Fibroblast of the aortic adventitia (primary cell): ENCODE measurements at places on chromosomes 4 and X. TPM values are rescaled to one million over a fixed set of nuclear protein-coding genes. Genes with fewer than 3 reads are reported as not detected.

- DNase-seq, result peak; percentile 54
Measured at GRCh38 chr4:7967501-7968261, 28.0 kb upstream of the AFAP1 start.

The CT55 gene
- not detected in 2 replicates for total RNA-seq

DNA sequence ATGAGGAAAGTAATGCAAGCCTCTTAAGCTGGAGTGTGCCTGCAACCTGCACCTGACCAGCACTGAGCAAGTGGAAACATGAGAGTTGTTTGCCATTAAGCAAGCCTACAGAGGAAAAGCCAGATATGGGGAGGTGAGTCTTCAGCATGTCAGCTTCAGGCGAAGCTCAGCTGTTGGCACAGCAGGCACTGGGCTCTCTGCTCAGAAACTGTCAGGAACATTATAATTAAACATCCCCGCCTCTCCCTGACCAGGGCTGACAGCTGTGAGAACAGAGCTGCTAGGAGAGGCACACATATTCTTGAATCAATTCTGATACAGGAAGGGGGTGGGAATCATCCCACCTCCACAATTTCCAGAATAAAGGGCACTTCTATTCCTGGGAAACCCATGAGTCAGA, 19.0 kb upstream of the DCX start:
- DNase-seq, result no peak

The FGA gene
- not detected in 2 replicates for total RNA-seq

GRCh38 chr4:138609943-138610350, 367.8 kb upstream of the SLC7A11 start:
- peak; percentile 97 for DNase-seq

DNA sequence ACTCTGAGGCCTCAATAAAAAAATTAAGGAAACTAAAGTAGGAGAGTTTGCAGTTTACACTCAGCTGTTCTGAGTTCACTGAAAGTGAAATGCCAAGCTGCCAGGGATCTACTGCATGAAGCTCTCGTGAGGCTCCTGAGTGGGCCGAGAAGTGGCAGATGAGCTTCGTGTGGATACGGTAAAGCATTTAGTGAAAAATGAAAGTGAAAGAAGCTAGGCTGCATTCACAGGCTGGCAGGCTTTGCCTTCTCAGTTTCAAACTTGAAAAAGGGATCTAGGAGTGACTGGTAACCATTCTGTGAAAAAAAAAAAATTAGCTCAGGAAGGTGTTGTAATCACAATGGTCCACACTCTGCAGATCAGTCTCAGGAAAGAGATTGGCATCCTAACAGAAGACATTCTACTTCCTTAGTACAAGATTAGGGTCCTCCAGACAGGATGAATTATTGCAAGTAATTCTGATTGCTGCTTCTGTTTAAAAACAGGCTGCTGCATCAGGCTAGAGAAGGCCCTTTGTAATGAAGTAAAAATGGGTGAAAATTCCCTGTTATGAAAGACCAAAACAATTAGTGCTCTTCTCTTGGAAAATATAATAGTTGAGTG, 679.9 kb downstream of the RPA4 start:
- DNase-seq, result peak; percentile 72

- peak; percentile 39 for DNase-seq
Measured at GRCh38 chr4:32624943-32625603, 1904.9 kb downstream of the PCDH7 start.

DNA sequence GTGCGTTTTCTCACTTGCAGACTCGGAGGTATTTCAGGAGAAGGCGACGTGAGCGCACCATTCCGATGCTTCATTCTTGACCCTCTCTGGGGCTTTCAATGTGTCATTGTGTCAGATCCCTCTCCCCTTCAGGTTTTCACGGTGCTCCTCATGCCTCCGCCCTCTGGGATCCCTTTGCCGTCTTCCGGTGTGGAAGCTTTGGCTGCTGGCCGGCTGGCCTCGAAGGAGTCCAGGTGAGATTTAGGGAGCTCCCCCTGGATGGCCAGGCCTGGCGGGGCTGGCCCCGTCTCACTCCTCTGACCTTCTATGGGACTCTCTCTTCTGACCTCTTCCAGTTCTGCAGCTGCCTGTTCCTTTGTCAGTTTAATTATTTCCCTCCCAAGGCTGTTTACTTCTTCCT, 12.9 kb downstream of the SOD3 start:
- no peak for DNase-seq

DNA sequence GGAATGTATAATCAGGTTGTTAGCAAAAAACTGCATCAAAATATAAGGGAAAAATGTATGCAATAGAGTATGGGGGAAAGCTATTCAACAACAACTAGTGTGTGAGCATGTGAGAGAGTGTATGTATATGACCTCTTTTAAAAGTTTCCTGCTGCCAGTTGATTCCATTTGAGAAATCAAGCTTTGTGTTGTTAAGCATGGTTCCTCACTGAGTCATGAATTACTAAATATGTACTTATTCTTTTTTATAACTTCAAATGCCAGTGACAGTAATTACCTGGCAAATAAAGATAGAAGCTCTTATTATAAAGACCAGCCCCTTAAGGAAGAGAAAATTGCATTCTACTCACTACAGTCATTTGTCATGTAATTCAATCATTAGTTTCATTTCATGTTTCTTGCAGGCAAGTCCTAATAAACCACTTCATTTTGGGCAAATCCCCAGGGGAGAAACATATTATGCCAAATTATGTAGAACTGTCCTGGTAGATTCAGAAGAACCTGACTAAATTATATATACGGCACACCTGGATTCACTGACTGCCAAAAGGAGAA, 19.2 kb downstream of the RASGEF1B start:
- no peak for DNase-seq

DNA sequence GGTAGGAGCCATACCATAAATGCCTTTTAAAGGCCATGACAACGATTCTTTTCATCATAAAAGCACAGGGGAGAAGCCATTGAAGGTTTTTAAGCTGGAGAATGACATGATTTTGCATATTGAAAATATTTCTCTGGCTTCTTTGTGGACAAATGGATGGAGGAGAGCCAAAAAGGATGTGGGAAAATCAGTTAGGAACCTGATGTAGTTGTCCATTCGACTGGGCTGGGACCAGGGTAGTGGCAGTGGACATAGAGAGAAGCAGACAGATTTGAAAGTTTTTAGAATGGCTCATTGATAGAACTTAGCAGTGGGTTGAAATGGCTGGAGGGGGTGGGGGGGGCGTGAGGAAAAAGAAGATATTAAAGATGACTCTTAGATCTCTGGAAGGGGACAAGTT, 19.7 kb upstream of the MSN start:
- no peak for DNase-seq

GRCh38 chr4:25569716-25570115, 85.9 kb upstream of the SLC34A2 start:
- no peak for DNase-seq

DNA sequence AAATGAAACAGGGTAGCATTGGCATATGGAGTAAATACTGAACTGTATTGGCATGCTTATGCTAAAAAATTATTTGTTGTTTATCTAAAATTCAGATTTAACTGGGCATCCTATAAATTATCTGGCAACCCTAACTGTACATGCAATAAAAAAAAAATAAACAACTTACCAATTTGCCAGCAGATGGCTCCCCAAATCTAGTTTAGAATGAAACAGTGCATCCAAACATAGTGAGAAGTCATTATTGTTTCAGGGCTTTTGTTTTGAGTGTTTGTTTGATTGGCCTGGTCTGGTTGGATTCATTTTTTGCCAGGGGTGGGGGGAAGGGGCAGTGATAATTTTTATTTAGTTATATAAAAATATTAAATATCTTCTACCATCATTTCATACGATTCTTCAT, 12.8 kb upstream of the NSUN7 start:
- DNase-seq, result peak; percentile 54

- peak; percentile 84 for DNase-seq
Measured at GRCh38 chr4:169099771-169100180, 89.7 kb upstream of the CBR4 start.

- DNase-seq, result no peak
Measured at GRCh38 chrX:11462136-11462535, 168.9 kb downstream of the AMELX start.

GRCh38 chrX:42131856-42132255, 208.5 kb upstream of the CASK start:
- peak; percentile 33 for DNase-seq

The GC gene
- total RNA-seq, result not detected in 2 replicates

DNA sequence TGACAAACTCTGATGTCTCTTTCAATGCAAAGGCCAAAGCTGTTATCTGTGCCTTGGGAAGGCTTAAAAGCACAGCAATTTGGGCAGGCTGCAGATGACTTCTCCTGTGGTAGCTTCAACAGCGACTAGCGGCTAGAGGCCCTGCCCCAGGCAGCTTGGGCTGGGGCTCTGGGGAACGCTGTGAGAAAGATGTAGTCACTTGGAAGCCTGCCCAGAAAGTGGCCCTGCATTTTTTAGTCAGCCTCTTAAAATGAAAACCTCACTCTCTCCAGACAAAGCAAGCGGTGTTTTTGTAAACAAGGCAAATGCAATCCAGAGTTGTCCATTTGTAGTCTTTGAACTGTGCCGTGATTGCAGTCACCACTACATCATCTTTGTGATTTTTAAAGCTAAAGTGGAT, 27.5 kb downstream of the PCYT1B start:
- DNase-seq, result peak; percentile 17

GRCh38 chr4:142416121-142416520, 430.0 kb downstream of the INPP4B start:
- DNase-seq, result peak; percentile 75

DNA sequence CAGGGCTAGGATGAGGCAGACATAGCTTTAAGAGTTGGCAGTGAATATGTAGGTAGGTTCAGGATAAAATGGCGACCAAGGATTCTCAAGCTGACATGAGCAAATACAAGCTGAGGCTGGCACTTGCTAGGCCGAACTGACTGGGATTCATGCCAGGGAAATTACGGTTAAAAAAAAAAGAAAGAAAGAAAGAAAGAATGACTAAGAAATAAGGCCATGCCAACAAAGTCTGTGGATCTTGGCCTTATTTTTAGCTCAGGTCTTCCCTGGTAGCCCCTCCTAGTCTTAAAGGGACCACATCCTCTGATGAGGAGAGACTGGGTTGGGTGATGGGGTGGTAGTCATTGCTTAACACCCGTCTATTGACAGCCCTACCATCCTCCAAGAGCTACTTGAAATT, 64.4 kb upstream of the KLHL13 start:
- DNase-seq, result peak; percentile 50

The ETNPPL gene
- total RNA-seq, result not detected in 2 replicates

DNA sequence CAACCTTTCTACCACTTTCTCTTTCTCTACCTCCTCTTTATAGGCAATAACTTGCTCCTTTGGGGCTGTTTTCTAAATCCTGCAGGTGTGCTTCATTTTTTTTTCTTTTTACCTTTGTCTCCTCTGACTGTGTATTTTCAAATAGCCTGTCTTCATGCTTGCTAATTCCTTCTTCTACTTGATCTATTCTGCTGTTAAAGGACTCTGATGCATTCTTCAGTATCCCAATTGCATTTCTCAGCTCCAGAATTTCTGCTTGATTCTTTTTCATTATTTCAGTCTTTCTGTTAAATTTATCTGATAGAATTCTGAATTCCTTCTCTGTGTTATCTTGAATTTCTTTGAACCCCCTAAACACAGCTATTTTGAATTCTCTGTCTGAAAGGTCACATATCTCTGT, 67.7 kb upstream of the IL2 start:
- no peak for DNase-seq

The CPE gene
- 79.4 and 116 TPM in 2 replicates for total RNA-seq

The SPANXA1 gene
- total RNA-seq, result not detected in 2 replicates

GRCh38 chr4:28373601-28374000, 1513.0 kb downstream of the STIM2 start:
- peak; percentile 51 for DNase-seq

- no peak for DNase-seq
Measured at GRCh38 chr4:116664198-116664597, 421.2 kb downstream of the TRAM1L1 start.

GRCh38 chr4:99285387-99285786, 5.4 kb downstream of the ADH1A start:
- no peak for DNase-seq

DNA sequence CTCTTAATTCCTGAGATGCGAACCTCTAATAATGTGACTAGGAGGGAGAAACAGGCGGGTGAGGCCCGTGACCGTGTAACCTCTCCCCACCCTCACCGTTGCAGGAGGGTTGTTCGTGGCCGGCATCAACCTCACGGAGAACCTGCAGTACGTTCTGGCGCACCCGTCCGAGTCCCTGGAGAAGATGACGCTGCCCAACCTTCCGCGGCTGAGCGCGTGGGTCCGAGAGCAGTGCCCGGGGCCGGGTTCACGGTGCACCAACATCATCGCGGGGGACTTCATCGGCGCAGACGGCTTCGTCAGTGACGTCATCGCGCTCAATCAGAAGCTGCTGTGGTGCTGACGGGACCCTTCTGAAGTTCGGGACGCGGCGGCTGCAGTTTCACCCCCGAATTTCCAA, 17.8 kb downstream of the PLCXD1 start:
- DNase-seq, result no peak

GRCh38 chr4:168451744-168452390, 28.4 kb downstream of the DDX60L start:
- peak; percentile 56 for DNase-seq

DNA sequence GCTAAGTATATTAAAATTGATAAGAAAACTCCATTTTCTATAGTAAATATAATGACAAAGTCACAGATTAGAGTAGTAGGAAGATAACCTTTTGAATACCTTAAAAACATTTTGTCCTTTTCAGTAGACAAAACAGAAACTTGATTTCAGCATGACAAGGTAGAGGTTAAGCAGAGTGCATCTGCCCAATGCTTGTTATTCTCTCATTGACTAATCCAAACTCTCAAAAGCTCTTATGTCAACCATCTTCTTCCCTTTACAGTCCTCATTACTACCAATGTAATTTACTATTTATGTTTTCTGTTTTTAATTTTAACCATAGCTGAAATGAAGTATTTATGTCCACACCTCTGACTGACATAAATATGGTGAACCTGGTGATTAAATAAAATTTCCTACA, 11.1 kb downstream of the NIPAL1 start:
- no peak for DNase-seq

DNA sequence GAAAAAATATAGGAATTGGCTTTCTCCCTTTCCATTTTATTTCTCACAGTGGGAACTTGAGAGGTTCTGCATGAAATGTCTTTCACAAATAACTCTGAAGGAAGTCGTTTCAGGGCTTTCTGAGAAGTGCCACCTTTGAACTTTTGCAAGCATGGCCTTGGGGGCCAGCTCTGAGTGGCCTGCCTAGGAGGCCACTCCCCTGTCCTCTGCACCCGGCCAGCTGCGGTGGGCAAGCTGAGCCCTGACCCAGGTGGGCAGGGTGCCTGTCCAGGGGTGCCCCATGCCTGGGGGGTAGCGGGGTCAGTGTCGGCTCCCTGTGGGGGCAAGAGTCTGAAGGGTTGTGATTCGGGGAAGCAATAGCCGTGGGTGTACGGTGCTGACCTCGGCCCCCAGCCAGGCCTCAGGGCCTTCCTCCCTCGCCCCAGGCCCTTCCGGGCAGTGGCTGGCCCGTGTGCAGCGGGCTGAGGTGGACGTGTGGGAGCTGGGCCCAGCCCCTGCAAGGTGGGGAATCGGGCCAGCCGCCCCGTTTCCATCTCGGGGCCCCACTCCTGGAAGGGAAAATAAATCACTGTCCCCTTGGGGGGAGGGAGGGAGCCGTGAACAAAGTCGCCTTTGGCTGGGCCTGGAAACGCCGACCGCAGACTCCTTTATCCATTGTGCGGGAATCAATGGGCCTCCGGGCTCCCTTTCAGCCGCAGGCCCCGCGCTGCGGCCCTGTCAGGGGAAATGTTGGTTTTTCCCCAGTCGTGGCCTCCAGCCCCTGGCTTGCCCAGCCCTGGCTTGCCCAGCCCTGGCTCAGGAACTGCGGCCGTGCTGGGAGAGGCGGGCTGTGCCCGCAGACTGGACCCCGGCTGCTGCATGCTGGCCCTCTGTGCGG, 3.1 kb downstream of the FGFRL1 start:
- no peak for DNase-seq

GRCh38 chr4:128521156-128521555, 233.5 kb upstream of the PGRMC2 start:
- DNase-seq, result peak; percentile 89

The RAP2C gene
- 8.0 and 24.4 TPM in 2 replicates for total RNA-seq
